ENCODE measurements at places on chromosomes 6 and 20. TPM values are rescaled to one million over a fixed set of nuclear protein-coding genes. Genes with fewer than 3 reads are reported as not detected.

DNA sequence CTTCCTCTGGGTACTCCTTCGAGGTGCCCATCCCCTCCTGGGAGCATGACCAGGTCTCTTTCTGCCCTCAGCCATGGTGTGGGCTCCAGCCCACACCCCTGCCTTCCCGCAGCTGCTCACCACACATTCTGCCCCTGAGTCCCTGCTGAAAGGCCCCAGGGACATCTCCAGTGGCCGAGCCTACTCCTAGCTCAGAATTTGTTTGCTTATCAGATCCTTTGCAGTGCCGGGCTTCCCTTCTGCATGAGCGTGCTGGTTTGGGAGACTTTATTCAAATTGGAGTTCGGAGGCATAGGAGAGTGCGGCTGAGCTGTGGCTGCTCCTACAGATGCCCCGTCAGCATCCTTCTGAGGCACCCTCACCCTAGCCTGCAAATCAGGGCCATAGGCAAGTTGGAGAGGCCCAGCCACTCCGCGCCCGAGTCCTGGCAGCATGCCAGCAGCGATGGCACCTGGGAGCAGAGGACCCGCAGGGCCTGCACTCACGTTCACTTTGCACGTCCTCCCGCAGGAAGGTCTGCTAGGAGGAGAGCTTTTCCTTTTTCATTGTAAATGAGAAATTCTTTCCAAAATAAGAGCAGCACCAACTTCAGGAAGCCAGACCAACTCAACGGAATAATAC is 327.3 kb downstream of the QKI start:
- no peak for DNase-seq

DNA sequence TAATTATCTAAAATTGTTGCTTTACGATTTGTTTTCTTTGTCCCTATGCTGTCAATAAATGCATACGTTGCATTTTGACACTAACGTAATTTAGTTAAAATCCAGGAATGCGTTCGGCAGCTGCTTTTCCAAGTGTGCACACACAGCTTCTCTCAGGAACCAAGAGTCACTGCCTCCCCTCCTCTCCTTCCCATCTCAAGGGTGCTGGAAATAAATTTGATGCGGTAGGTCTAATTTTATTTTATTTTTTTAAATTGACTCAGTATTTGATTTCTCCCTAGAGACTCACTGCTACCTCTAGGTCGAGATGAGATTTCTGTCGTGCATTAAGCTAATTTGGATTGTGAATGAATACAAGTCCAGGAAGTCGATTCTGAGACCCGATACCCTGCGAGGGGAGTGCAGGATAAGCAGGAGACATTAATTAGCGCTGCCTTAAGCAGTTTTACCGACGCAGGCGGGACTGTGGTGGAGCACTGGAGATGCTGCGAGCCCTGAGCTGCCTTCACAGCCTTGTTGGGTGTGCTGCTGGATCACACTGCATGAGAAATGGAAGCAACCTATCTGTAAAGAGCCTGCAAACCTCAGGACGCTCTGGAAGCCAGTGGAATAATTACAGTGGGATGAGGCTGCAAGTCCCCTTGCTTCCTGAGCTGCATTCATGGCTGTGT is 381.2 kb downstream of the C6orf118 start:
- DNase-seq = no peak

GRCh38 chr6:86723729-86724128 is 213.6 kb upstream of the HTR1E start:
- DNase-seq = no peak

LINC00237 gene
- not detected for total RNA-seq

GRCh38 chr6:37555040-37555781 is 55.5 kb upstream of the CCDC167 start:
- no peak for DNase-seq

GRCh38 chr20:53905019-53905819 is 165.2 kb downstream of the BCAS1 start:
- no peak for DNase-seq
